Activated T-cell treated with anti-CD3 and anti-CD28 coated beads, Interleukin-2, amount 50 U/mL, for 24 hours (primary cell): ENCODE measurements at places on chromosomes 1 and 21.

GRCh38 chr1:2232255-2232915 lies 4.3 kb downstream of the SKI start:
- no peak for DNase-seq
- H3K27ac ChIP-seq = peak overlapping the region; percentile 94
- H3K36me3 ChIP-seq = peaks cover 52% of the 10 kb centered on the region
- peaks cover 66% of the 10 kb centered on the region for H3K4me1 ChIP-seq
- H3K4me3 ChIP-seq = peak overlapping the region; percentile 98

GRCh38 chr1:240711020-240711419 lies 99.1 kb upstream of the GREM2 start:
- no peaks in the 10 kb centered on the region for H3K36me3 ChIP-seq
- no peak overlapping the region for H3K27ac ChIP-seq

DNA sequence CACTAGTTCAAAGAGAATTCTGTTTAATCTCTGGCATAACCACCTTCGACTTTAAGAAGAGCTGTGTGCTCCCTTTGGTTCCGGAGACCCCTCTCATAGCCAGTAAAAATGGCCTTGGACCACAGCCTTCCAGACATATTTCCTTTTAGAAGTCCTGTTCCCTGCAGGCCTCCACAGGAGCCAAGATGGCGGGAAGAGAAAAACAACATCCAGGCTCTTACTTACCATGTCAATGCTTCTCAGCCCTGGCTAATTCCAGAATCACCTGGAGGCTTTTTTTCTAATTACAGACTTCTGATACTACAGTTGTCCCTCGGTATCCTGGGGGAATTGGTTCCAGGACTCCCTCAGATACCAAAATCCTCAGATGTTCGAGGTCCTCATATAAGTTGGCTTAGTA lies 362.5 kb downstream of the PBX1 start:
- H3K27me3 ChIP-seq = no peaks in the 10 kb centered on the region
- H3K27ac ChIP-seq = no peak overlapping the region
- no peak for DNase-seq
- no peaks in the 10 kb centered on the region for H3K4me1 ChIP-seq
- H3K36me3 ChIP-seq = no peaks in the 10 kb centered on the region
- no peak overlapping the region for H3K4me3 ChIP-seq

DNA sequence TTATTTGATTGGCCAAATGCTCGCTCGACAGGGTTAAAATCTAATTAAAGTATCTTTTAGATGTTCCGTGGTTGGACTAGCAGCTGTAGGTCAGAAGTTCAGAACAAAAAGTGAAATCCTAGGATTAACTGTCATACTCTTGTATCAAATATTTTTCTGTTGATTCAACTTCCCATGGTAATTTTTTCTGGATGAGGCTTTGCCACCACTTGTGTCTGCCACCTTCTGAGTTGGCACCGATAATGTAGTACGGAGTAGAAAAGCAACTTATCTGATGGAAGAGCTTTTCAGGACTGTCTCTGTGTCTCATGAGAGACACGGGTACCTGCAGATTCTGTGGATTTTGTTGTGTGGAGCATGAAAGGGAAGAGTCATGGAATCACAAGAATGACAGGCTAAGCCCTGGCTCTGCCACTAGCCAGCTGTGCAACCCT lies 44.6 kb upstream of the CNN3 start:
- no peaks in the 10 kb centered on the region for H3K36me3 ChIP-seq
- no peaks in the 10 kb centered on the region for H3K27me3 ChIP-seq

DNA sequence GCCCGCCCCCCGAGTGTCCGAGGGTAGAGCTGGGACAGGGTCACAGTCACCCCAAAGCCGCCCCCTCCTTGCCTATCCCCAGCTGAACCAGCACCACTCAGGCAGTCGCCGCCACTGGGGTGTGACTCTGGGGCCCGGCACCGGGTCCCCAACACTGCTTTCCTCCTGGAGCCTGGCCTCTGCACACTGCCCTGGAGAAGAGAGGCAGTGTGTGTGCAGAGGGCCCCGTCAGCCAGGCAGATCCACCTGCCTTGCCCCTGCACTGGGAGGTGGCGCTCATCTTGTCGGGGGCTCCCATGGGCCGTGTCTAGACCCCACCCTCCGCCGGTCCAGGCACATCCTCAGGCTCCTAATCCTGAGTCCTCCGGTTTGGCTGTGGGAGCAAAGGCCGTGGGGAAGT lies 15.7 kb downstream of the FAAP20 start:
- H3K27ac ChIP-seq = no peak overlapping the region
- DNase-seq = no peak
- no peaks in the 10 kb centered on the region for H3K27me3 ChIP-seq
- H3K36me3 ChIP-seq = peaks cover 29% of the 10 kb centered on the region

GRCh38 chr1:30145723-30146303 lies 577.6 kb downstream of the MATN1 start:
- H3K36me3 ChIP-seq = no peaks in the 10 kb centered on the region
- peaks cover 38% of the 10 kb centered on the region for H3K27me3 ChIP-seq
- no peak overlapping the region for H3K27ac ChIP-seq
- no peak for DNase-seq

- H3K27me3 ChIP-seq = no peaks in the 10 kb centered on the region
- H3K36me3 ChIP-seq = no peaks in the 10 kb centered on the region
- no peaks in the 10 kb centered on the region for H3K4me1 ChIP-seq
- no peak for DNase-seq
- no peak overlapping the region for H3K27ac ChIP-seq
- no peak overlapping the region for H3K4me3 ChIP-seq
These were observed 15.4 kb upstream of the VSIG8 start for GRCh38 chr1:159877695-159878444.

- H3K4me1 ChIP-seq = peaks cover 7% of the 10 kb centered on the region
- no peak overlapping the region for H3K4me3 ChIP-seq
These were observed 9.1 kb upstream of the PDIK1L start for GRCh38 chr1:26102526-26102925.

GRCh38 chr1:92877792-92878191 lies 46.0 kb downstream of the RPL5 start:
- no peak for DNase-seq
- peaks cover 28% of the 10 kb centered on the region for H3K4me1 ChIP-seq
- H3K36me3 ChIP-seq = peaks cover 21% of the 10 kb centered on the region
- no peaks in the 10 kb centered on the region for H3K27me3 ChIP-seq
- H3K4me3 ChIP-seq = peak overlapping the region; percentile 52
- H3K27ac ChIP-seq = peak overlapping the region; percentile 86

DNA sequence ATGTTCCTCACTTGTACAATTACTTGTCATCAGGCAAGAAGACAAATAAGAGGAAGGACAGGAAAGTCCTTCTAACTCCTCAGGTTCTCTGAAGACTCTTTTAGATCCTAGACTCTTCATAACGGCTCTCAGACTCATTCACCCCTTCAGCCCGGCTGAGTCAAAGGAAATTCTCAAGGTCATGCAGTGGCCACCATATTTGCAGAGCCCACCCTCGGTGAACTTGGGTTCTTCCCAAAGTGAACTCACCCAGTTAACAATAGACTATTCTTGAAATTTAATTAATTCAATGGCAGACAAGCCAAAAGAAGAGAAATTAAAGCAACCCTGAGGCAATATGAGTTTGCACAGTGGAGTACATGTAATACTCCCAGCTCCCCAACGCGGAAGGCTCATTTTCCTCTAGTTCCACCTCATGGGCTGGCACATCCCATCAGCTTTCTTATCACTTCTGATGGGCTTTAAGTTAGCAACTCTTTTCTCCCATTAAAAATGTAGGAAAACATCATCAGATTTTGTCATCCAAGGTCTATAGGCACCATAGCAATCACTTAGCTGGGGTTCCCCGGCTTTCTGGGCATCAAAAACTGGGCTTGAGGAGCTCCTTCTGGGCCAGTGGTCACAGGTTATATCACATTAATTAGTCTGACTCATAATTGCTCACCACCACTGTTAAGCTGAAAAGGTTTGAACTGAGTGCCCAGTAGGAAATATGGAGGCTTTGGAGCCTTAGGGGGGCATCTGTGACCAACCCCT lies 27.8 kb upstream of the TIAM1 start:
- H3K4me1 ChIP-seq = peaks cover 26% of the 10 kb centered on the region
- no peak overlapping the region for H3K27ac ChIP-seq
- no peak overlapping the region for H3K4me3 ChIP-seq

GRCh38 chr1:226111098-226111882 lies 48.8 kb downstream of the H3-3A start:
- peak overlapping the region; percentile 66 for H3K27ac ChIP-seq
- no peaks in the 10 kb centered on the region for H3K27me3 ChIP-seq
- no peak for DNase-seq
- H3K4me3 ChIP-seq = peak overlapping the region; percentile 66

DNA sequence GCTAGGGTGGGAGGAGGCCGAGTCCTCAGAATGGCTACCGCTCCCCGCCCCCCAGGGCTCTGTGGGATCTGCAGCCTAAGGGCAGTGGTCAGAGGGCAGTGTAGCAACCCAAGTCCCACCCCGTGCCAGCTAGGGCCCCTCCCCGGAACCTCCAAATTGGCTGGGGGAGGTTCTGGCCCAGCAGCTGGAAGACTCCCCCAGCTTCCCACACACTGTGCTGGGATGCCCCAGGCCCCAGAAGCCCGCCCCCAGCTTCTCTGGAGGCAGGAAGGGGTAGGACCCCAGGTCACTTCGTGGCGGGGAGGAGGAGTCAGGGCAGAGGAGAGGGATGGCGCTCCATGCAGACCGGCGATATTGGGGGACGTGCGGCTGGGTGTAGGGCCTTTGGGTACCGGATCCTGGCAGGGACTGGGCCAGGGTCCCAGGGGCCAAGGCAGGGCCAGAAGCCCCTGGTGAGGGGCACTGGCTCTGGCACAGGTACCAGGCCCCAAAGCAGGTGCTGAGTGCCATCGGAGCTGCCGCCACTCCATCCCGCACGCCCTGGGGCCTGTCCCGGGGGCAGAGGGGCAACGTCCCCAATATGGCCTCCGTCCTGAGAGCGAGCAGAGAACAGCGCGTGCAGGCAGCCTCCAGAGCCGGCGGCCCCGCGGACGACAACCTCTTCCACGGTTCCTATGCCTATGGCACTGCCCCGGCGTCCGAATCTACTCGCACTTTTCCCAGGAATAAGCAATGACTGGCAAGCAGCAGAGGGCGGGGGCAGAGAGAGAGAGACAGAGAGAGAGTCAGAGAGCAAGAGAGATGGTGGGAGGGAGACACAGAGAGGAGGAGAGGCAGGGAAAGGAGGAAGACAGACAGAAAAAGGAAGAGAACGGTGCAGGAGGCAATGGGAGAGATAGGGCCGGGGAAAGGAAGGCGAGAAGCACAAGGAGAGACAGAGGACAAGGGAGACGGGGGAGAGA lies 65.7 kb downstream of the RAP1GAP start:
- no peaks in the 10 kb centered on the region for H3K36me3 ChIP-seq
- peaks cover 10% of the 10 kb centered on the region for H3K4me1 ChIP-seq
- no peak for DNase-seq
- no peak overlapping the region for H3K4me3 ChIP-seq

DNA sequence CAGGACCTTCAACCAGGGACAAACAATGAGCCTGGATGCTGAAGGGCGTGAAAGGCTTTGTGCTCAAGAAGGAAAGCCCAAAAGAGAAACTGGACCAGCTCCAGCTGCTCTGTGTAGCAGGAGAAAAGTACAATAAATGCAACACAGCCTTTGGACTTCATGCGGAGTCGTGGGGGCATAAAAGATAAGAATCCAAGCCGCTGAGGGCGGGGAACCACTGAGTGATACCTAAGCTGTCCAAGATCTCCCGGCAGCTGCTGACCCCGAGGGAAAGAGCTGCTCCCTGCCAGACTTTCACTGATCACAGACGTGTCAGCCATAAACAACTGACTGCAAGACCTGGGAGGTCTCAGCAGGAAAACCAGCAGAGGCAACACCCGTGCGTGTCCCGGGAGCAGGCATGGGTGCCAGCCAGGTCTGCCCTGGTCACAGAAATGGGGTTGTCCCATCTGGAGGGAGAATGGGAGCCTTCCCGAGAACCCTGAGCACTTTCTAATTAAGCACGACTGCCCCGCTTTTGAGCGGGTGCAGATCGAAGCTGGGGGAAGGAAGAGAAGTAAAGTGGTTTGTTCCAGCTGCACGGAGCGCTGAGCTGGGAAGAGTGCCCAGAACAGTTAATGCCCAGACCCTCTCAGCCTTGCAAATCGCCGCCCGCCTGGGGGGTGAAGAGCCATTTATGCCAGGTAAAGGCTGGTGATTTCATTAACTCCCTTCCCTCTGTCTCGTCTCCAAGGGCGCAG lies 68.3 kb upstream of the TARDBP start:
- no peak overlapping the region for H3K27ac ChIP-seq
- H3K36me3 ChIP-seq = no peaks in the 10 kb centered on the region
- H3K4me3 ChIP-seq = no peak overlapping the region
- peaks cover 57% of the 10 kb centered on the region for H3K27me3 ChIP-seq
- DNase-seq = no peak
- H3K4me1 ChIP-seq = peaks cover 31% of the 10 kb centered on the region

GRCh38 chr21:36456729-36457414 lies 23.1 kb downstream of the CLDN14 start:
- no peaks in the 10 kb centered on the region for H3K4me1 ChIP-seq
- DNase-seq = no peak
- no peaks in the 10 kb centered on the region for H3K36me3 ChIP-seq
- no peak overlapping the region for H3K27ac ChIP-seq

- peaks cover 32% of the 10 kb centered on the region for H3K4me1 ChIP-seq
- DNase-seq = peak; percentile 89
- H3K4me3 ChIP-seq = peak overlapping the region; percentile 53
- no peaks in the 10 kb centered on the region for H3K27me3 ChIP-seq
- H3K27ac ChIP-seq = peak overlapping the region; percentile 71
These were observed 5.7 kb downstream of the KRTCAP2 start for GRCh38 chr1:155167166-155168104.

- H3K36me3 ChIP-seq = no peaks in the 10 kb centered on the region
- no peak overlapping the region for H3K4me3 ChIP-seq
- no peaks in the 10 kb centered on the region for H3K27me3 ChIP-seq
- DNase-seq = no peak
- no peaks in the 10 kb centered on the region for H3K4me1 ChIP-seq
- no peak overlapping the region for H3K27ac ChIP-seq
These were observed 119.2 kb downstream of the ITSN1 start for GRCh38 chr21:33761441-33762036.

DNA sequence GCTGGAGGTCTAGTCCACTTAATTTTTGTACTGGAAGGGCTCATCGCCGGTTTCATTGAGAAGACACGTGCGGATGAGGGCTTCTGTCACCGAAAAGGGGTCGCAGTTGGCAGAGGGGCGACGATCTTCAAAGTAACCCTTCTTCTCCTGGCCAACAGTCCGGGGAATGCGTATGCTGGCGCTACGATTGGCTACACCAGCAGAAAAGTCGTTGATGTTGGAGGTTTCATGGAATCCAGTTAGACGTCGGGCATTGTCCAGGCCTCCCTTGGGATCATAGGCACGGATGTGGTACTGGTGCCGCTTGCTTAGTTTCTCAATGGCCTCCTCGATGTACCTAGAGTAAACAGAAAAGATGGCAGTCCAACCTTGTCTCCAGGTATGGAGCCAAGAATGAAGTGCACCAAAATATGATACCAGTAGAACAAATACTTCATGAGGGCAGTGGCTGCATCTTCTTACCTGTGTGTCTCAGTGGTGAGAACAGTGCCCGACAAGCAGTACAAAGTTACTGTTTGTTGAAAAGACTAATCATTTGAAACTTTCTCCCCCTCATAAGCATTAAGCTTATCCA lies 7.1 kb downstream of the GLUL start:
- no peak overlapping the region for H3K4me3 ChIP-seq
- peaks cover 41% of the 10 kb centered on the region for H3K36me3 ChIP-seq
- H3K27ac ChIP-seq = no peak overlapping the region
- no peak for DNase-seq
- H3K27me3 ChIP-seq = peaks cover under 1% of the 10 kb centered on the region
- peaks cover 4% of the 10 kb centered on the region for H3K4me1 ChIP-seq

- DNase-seq = no peak
- H3K27me3 ChIP-seq = no peaks in the 10 kb centered on the region
- H3K4me1 ChIP-seq = peaks cover 64% of the 10 kb centered on the region
These were observed 2.9 kb downstream of the DDI2 start for GRCh38 chr1:15620155-15620545.
